MV-4-11 (cell line): ENCODE measurements at places on chromosomes 5 and 9.

DNA sequence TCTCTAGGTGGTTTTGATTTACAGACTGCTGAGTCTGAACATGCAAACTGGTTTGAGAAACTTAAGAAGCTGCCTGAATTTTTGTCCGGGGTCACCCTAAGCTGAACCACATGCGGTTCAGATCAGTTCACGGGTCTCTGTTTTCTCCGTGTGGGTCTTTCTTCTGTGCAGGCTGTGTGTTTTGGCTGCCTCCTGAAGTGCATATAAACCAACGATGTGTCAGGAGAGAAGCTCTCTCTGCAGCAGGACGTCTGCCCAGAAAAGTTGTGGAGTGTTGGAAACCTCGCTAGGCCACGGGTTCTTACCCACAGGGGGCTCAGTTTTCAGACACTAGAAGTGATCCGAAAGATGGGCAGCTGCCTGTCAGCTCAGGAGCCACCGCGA lies 364.2 kb downstream of the IRX2 start:
- DNase-seq: no peak

GRCh38 chr5:146580237-146580636 lies 64.2 kb upstream of the GPR151 start:
- peak; percentile 5 for DNase-seq

GRCh38 chr5:119470105-119470763 lies 17.9 kb downstream of the HSD17B4 start:
- DNase-seq: peak; percentile 60

- no peak for DNase-seq
Measured at GRCh38 chr9:69476797-69477196, 151.8 kb downstream of the ENTREP1 start.

- peak; percentile 93 for DNase-seq
Measured at GRCh38 chr5:27325513-27325912, 287.1 kb upstream of the CDH9 start.

- DNase-seq: no peak
Measured at GRCh38 chr9:123099042-123099441, 65.6 kb downstream of the GPR21 start.

- no peak for DNase-seq
Measured at GRCh38 chr9:120532475-120532874, 47.5 kb downstream of the CDK5RAP2 start.

DNA sequence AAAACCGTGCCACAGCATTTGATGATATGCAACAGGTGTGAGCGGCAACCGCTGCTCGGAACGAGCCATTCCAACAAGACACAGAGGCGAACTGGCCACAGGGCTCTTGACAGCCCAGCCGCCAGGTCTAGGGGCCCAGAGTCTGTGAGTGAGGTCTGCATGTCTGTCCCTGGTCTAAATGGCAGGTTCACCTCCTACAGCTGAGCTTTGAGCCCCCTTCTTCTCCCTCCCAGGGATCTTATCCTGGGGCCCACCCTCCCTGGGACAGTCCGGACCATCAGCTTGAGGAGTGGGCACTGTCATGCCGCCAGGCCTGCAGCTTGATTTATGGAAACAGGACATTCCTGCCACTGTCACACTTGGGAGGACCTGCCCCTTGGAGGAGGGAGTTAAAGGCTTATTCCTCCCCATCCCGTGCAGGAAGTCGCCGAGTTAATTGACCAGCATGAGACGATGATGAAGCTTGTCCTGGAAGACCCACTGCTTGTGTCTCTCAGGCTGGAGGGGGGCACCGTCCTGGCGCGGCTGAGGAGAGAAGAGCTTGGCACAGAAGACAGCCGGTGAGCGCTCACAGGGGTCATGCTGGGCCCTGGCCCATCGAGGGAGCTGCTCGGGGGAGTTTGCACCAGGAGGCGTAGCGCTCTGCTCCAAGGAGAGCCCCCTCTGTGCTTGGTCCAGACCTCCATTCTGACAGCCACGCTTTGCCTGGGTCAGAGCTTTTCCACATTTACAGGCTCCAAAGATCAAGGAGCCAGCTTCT lies 35.5 kb upstream of the LRRC14B start:
- no peak for DNase-seq

DNA sequence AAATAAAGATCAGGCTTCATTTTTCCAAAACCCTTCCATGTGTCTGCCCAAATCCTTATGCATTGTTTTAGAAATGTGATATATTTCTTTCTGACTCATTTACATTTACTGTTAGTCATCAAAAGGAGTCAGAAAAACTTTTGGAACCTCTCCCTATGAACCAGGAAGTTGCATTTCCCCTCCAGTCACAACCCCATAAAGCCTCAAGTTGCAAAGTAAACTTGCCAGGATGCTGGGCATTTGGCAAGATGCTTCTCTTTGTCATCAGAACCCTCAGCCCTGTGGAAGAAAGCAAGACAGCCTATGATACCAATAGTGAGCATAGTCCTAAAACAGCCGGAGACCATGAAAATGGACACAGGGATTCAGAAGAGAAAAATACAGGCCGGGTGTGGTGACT lies 84.2 kb downstream of the MUSK start:
- DNase-seq: peak; percentile 70

GRCh38 chr5:74693191-74693590 lies 8.2 kb downstream of the HEXB start:
- no peak for DNase-seq
